ENCODE measurements at places on chromosomes 11 and 22.

GRCh38 chr22:30970356-30970746, 1.3 kb downstream of the TUG1 start:
- DNase-seq: no peak

DNA sequence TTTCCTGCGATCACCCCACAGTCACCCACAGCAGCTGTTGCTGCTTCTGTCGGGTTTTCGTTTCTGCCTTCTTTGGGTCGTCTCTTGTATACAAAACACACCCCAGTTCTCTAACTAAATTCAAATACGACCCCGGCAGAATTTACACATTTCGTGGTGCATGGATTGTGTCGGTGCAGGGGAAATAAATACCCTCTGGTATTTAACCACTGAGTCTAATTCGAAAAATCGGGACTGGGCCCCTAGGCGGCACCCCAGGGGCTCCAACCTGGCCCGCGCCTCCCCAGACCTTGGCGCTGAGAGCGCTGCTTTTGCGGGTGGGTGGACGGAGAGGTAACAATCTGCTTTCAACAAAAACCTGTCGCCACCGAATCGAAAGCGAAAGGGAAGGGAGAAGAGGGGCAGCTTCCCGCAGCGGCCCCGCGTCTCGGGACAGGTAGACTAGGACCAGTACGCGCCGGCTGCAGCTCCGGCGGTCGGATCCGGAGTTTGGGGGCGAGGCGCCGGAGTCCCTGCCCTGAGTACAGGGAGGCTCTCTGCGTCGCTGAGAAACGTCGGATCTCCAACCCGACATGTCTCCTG, 4.4 kb downstream of the ALX4 start:
- DNase-seq: no peak

DNA sequence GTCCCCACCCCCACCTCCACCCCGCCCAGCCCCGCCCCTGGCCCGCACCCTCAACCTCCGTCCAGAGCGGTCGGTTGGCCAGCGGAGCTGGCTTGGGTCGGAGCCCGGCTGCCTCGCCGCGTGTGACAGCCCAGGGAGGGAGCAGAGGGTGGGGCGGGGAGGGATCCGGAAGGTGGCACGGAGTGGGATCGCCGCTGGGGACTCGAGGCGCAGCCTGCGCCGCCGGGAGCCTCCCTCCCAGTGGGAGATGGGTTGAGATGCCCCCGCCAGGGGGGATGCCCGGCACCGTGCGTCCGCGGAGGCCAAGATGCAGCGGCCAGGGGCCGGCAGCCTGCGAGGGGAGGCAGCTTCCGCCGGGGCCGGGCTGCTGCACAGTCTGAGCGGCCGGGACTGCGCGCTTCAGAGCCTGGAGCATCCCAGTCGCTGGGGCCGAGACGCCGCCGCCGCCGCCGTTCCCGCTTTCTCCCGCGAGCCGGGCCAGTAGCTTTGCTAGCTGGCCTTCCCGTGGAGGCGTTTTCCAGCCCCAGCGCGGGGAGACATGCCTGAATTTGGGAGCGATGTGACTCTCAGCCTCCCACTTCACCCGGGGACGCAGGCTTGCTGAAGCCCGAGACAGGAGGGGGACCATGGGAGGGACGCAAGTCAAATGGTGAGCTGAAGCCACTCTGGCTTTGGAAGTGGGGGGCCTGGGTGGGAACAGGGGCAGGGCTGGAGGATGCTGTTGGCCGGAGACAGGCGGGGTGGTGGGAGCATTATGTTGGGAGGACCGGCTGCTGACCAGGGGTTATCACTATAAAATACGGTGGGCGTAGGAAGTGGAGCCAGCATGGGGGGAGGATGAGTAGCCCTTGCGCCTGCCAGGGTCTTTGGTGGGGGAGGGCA, 40.2 kb downstream of the DIXDC1 start:
- no peak for DNase-seq

GRCh38 chr11:75583718-75584658, 21.9 kb downstream of the SERPINH1 start:
- no peak for DNase-seq

DNA sequence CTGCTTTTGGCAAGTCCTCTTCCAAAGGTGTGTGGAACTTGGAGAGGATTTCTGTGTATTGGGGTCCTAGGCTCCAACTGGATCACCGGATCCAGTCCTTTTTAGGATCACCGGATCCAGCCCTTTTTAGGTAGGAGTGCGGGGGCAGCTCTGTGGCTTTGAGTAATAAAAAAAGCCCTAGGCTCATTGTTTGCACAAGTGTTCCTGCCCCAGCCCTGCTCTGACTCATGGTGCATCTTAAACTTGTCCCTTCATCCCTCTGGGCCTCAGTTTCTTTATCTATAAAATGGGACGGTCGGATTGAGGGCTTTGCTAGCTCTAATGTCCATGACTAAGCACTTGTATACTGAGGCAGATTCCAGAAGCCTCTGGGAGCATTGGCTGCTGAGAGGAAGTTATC, 22.7 kb upstream of the CD44 start:
- DNase-seq: no peak
